ENCODE measurements at places on chromosomes 1 and 21.

DNA sequence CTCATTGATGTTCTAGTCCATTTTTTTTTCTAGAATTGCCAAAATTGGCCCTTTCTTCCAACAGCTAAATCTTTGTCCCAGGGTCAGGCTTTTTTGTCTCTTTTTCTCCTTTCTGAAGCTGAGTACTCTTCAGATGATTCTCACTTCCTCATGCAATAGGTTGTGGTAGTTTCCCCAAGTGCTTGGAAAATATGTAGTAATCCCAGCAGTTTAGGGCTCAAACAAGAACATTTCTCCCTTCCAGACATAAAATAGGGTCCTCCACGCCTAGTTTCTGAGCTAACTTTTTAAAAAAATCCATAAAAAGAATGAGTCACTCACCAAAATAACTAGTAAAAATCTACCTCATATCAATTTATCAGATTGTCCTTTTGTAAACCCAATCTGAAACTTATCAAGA lies 10.0 kb upstream of the MCOLN3 start:
- no peak for DNase-seq

GRCh38 chr1:202165267-202165941 lies 5.0 kb upstream of the PTPN7 start:
- no peak for DNase-seq

DNA sequence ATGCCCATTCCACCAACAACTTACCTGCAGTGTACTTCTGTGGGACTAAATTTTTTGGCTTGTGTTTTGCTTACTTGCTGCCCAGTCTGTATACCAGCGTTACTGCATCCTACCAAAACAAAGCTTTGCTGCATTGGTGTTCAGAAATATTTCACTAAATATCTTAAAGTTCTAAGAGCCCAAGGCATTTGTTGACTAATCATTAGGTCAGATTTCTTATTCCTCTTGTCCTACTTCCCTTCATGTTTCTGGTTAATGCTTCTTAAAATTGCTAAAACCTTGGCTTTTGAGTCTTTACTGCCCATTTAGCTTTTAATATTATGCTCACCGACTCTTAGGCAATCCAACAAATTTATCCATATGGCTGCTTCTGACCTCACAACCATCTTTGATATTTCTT lies 161.8 kb downstream of the DPYD start:
- DNase-seq = no peak

GRCh38 chr1:18974606-18975005 lies 18.1 kb upstream of the IFFO2 start:
- DNase-seq = no peak

DNA sequence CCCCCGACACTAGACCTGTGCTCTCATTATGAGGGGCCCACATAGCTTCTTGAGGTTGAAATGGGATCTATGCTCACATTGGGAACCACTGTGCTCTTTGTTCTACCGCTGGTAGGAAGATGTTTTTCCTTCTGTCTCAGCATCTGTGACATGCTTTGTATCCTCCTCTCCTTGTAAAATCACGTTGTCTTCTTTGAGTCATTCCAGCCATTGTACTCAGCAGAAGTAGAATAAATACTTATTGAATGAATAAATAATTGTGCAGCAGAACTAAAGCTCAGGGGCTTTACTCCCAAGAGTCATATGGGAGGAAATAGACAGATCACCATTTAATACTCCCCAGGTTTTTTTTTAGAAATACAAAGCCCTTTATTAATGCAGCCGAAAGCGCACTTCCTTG lies 66.3 kb upstream of the EDEM3 start:
- no peak for DNase-seq

GRCh38 chr1:5343256-5344020 lies 648.8 kb downstream of the NPHP4 start:
- no peak for DNase-seq

DNA sequence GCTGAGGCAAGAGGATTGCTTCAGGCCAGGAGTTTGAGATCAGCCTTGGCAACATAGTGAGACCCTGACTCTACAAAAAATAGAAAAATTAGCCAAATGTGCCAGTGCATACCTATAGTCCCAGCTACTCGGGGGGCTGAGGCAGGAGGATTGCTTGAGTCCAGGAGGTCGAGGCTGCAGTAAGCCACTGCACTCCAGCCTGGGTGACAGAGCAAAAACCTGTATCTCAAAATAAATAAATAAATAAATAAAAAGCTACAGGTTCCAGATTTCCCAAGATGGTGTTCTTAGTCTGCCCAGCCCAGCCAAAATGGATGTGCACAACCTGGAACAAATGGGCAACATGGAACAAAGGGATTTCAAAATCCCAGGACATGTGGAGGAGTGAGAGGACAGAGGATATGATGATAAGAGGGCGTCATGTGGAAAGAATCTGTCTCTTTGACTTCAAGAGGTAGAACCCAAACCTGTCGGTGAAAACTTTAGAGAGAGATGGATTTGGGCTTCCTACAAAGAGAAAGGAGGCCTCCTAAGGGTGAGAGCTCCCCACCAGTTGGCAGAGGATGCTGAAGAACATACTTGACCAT lies 3.2 kb downstream of the EDARADD start:
- DNase-seq = no peak
